Stimulated activated CD4-positive, alpha-beta T cell treated with anti-CD3 and anti-CD28 coated beads, Interleukin-12 subunit alpha, Interleukin-12 subunit beta, amount 100 ng/mL, for 24 hours (primary cell): ENCODE measurements at places on chromosomes 1 and 21.

- DNase-seq: no peak
These were observed 16.6 kb upstream of the IL19 start for GRCh38 chr1:206754011-206754410.

DNA sequence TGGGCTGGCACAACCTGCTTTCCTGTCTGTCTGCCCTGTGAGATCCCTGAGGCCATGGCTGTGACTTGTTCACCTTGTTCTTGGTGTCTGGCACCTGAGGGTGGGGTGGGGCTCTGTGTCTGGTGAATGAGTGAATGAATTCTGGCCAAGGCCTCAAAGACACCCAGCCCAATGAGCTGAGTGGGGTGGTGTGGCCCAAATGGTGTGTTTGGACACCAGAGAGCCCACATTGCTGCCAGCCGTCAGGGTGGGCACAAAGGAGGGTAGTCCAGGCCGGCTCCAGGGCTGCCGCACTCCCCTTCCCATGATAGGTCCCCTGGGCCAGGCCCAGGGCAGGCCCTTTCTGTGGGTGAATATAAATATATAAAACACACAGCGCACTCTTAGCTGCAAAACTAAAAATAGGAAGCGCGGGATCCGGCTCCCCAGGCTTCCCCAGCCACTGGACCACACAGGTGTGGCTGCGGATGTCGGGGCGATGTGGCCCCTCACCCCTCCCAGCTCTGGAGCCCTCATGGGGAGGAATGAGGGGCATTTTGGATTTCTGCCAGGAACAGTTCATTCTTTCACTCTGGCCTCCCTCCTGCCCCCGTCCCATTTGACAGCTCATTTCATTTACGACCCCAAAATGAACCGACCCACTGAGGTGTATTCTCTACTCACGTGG lies 33.3 kb downstream of the RUNX3 start:
- no peak for DNase-seq

GRCh38 chr1:12756273-12756672 lies 10.3 kb downstream of the CFAP107 start:
- no peak for DNase-seq

GRCh38 chr1:37353871-37354270 lies 120.5 kb upstream of the ZC3H12A start:
- DNase-seq: no peak

DNA sequence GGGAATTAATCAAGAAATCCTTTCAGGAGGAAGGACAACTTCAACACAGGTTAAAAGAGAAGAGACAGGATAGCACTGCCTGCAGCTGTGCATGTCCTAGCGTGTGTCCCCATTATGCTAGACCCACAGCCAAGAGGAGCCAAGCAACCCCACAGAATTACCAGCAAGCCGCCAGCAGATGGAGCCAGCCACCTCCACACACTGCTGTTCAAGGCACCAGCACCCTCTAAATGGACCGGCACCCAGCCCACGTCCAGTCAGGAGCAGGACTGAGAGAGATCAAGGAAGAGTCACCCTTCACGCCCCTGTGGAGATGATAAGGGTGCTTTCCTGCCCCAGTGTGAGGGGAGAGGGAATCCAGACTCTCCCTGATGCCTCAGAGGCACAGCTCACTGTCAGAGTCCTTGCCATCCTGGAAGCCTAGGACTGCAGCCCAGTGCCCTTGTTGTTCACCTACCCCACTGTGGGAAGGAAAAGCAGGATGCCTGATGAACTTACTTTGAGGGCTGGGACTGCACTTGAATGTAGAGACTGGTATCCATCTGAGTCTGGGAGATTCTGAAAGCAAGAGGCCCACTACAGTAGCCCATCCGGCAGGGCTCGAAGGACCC lies 37.1 kb upstream of the CTTNBP2NL start:
- DNase-seq: peak; percentile 9

DNA sequence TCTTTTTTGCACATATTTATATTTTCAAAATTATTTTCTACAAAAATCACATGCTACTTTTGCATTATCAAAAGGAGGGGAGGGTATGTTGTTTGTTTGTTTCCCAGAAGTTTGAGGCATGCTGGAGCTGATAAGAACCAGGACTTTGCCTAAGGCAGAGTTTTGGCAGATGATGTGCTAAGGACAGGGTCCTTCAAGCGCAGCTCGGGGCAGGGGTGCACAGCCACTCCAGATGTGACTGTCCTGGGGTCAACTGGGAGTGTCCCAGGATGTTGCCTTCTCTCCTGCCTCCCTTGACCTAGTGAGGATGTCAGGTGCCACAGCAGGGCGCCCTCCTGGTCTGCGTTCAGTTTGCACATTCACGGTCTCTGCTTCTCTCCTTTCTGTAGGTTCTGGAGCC lies 42.6 kb upstream of the SRRM1 start:
- DNase-seq: no peak

GRCh38 chr1:110003747-110004428 lies 19.3 kb downstream of the AHCYL1 start:
- DNase-seq: peak; percentile 41

DNA sequence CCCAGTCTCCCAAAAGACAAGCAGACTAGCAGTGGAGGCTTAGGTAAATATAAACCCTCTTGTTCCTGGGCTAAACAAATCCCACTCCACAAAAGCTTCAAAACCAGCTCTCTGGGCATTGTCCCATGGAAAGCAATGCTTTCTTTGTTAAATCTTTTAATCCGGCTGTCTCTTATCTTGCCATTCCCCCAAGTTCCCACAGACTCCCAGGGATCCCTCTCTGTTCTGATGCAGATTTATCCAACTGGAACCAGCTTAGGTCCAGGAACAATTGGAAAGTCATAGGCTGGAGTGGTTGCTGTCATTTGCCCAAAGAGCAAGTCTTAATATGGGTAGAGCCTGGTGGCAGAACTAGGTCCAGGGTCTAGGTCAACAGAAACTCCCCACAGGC lies 110.1 kb upstream of the ATP1A1 start:
- DNase-seq: no peak

DNA sequence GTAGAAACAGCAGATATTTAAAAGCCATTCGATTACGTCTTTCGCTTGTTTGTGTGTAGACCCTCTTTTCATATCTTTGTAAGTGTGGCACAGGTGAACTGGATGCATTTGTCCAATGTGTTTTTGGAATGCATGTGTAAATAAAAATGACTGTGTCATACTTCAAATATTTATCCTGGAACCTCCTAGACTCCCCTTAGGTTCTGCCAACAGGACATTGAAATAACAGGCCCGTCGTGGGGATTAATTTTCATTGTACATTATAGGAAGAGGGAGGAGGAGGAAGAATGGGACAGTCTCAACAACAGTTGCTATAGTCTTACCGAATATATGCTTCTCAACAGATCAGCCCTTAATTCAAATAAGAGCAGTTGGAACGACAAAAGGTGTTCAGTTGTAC lies 95.8 kb downstream of the PRKAB2 start:
- DNase-seq: no peak
